NCI-H2171 treated with DMSO at 0.1 percent for 48 hours (cell line): ENCODE measurements at places on chromosomes 5 and 9.

DNA sequence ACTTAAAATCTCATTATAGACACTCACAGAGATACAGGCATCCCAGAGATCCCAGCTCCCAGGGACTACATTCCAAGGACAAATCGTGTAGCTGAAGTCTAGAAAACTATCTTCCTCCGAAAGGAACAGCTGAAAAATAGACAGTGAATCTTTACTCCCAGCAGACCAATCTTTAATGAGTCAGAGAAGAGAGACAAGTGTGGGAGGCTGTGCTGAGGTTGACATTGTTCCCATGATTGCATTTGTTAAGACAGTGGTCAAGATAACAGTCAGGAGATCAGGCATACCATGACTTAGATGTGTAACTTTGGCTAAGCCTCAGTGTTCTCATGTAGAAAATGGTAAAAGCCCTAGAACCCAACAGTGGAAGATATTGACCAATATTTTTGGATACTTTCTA, 120.7 kb downstream of the PAPPA start:
- DNase-seq = no peak

DNA sequence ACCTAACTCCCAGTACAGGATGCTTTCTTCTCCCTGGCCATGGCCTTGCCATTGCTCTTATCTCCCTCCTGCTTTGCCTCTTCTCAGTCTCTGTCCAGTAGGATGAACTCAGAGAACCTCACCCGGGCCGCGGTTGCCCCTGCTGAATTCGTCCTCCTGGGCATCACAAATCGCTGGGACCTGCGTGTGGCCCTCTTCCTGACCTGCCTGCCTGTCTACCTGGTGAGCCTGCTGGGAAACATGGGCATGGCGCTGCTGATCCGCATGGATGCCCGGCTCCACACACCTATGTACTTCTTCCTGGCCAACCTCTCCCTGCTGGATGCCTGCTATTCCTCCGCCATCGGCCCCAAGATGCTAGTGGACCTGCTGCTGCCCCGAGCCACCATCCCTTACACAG, at the start of gene OR5C1:
OR5C1 (plus strand) TSS at position 103 of the 400 bp plus-strand sequence; CDS start at position 103, 0 bp downstream.
- DNase-seq = no peak

DNA sequence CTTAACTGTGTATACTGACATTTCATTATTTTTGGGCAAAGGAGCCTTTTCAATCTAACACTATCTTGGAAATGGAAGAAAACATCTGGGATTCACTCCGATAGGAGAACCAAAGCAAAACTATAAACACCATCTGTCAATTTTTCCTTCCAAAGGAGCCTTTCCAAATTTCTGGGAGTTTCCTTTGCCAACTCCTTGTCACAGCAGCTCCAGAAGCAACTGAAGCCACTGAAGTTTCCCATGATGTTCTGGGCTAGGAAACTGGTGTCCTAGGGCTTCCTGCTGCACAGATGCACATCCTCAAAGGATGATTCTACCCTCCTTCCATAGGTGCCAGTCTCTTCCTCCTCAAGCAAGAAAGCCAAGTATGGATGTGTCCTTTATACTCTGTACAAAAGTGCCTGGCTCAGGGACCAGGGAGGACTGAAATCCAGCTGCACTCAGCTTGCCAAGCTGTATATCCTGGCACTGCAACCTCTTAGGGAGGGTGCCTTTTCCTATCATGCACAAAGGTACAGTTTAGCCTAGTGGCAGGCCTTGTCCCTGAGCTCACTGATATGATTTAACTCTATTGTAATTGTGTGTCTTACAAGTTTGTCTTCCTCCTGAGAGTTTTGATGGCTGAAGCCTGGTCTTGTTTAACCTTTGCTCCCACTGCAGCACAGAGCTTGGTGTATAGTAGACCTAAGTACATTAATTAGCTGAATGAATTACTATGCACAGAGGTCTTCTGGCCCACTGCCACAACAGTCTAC, 8.4 kb upstream of the UBAP1 start:
- peak; percentile 61 for DNase-seq

DNA sequence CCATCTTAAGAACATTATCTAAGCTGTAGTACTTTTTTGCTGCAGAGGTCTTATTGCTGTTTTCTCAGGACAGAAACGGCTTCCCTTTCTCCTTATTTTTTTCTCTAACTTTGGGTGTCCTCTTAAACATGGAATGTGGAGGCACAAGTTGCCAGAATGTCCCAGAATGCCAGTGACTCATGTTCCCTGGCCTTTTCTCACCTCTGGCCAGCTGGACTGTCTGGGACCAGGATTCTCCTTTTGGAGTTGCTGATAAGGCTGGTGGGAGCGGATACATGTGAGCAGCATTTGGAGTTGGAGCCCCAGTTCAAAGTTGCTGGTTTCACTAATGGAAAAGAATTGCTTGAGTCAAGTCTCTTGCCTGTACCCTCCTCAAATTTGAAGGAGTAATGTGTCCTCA, 112.8 kb downstream of the ARHGAP26 start:
- DNase-seq = no peak

- DNase-seq = no peak
These were observed 235.0 kb downstream of the GOLPH3 start for GRCh38 chr5:31939151-31939550.

DNA sequence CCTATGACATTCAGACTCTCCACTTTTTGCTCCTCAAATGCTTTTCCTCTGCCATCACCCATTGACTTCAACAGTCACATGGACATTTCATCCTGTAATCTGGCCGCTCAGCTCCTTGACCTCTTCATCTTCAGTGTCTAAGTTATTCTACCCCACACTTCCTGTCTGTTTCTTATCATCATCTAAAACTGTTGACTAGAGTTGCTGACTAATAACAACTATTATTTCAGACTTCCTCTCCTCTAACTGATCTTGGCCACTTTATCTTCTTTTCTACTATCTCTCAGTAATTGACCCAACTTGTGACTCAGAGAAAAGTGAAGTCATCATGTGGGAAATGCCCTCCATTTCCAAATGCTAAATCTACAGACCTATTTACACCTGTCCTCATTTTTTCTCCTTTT, 254.7 kb upstream of the TRPC7 start:
- no peak for DNase-seq

- no peak for DNase-seq
These were observed 202.0 kb upstream of the NR3C1 start for GRCh38 chr5:143605403-143606005.

DNA sequence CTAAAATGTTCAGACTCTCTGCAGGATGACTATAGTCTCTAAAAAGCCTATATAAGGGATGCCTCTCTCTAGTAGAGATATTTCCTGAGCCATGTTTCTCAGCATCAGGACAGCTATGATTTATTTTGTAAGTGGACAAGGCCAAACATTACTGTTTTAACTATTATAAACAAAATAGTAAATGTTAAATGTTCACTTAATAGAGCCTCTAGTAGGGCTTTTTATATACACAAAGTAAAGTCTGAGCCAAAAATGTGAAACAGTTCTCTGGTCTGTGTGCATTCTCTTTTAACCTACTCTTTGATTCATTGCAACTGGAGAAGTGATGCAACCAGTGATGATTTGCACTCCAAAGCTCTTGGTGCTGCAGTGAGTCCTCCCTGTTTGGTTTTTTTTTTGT, 220.5 kb downstream of the GDNF start:
- DNase-seq = no peak

GRCh38 chr5:77168161-77168878, 42.2 kb upstream of the PDE8B start:
- peak; percentile 47 for DNase-seq

DNA sequence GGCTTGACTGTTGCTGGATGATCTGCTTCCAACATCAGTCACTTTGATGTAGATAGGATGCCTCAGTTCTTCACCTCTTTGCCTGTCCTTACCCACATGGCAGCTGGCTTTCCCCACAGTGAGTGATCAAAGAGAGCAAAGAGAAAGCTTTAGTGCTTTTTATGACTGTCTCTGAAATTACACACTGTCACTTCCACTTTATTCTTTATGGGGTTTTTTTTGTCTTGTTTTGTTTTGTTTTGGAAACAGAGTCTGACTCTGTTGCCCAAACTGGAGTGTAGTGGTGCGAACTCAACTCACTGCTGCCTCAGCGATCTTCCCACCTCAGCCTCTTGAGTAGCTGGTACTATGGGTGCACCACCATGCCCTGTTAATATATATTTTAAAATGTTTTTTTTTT, 32.4 kb upstream of the C5orf24 start:
- DNase-seq = no peak

DNA sequence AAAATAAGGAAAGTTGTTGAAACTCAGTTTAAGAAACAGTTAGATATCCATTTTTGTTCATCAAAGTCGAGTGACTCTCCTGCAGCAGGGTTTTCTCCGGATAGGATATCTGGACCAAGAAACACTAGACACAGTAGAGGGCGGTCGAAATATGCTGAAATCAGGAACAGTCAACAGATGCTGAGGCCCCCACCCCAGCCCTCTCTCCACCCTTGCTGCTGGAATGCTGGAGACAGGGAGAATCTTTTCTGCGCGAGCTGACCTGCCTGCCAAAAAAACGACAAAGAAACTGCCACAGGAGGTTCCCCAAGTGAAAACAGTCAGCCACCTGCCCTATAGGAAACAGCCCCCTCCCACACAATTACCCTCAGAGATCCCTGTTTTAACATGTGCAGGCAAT, 4.3 kb upstream of the IL13 start:
- DNase-seq = peak; percentile 40

- DNase-seq = no peak
These were observed 161.4 kb downstream of the PIK3R1 start for GRCh38 chr5:68376935-68377334.

- DNase-seq = no peak
These were observed 27.2 kb downstream of the SLC35A4 start for GRCh38 chr5:140591747-140592372.

- DNase-seq = no peak
These were observed 24.2 kb downstream of the CCDC69 start for GRCh38 chr5:151199581-151200185.

- no peak for DNase-seq
These were observed 255.6 kb downstream of the NFIB start for GRCh38 chr9:14058325-14058688.

GRCh38 chr9:120705174-120705573, 9.1 kb downstream of the MEGF9 start:
- DNase-seq = no peak

GRCh38 chr9:107755246-107755645, 265.7 kb upstream of the KLF4 start:
- DNase-seq = no peak

DNA sequence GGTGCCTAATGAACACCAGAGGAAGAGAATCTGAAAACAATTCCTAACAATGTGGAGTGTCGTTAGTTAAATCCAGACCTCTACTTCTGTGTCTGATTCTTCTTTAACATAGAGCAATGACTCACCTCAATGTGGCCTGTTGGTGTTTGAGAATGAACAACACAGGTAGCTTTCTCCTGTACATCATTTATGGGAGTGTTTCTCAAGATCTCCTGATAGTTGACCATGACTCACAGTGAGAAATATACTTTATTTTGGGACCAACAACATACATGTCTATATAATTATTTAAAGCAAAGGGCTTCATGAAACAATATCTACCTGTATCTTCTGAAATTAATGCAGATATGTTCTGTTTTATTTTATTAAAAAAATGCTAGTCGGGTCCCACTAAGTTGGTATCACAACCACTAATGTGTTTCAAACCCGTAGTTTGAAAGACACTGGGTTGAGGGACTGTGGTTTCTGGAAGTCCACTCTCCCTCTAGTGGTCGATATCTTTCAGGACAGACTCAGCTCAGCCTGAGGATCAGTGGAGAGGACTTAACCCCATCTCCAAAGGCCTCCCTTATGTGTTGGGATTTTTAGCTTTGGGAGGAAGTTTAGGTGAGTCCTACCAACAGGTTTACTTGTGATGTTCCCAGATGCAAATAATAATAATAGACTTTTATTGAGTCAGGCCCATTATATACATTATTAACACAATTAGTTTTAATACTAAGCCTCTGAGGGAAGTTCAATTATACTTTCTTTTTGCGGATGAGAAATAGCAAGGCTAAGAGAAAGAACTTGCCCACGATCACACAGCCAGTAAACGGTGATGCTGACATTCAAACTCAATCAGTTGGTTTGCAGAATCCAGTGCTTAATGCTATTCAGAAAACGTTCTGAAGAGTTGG, 70.0 kb upstream of the KLF9 start:
- peak; percentile 21 for DNase-seq

DNA sequence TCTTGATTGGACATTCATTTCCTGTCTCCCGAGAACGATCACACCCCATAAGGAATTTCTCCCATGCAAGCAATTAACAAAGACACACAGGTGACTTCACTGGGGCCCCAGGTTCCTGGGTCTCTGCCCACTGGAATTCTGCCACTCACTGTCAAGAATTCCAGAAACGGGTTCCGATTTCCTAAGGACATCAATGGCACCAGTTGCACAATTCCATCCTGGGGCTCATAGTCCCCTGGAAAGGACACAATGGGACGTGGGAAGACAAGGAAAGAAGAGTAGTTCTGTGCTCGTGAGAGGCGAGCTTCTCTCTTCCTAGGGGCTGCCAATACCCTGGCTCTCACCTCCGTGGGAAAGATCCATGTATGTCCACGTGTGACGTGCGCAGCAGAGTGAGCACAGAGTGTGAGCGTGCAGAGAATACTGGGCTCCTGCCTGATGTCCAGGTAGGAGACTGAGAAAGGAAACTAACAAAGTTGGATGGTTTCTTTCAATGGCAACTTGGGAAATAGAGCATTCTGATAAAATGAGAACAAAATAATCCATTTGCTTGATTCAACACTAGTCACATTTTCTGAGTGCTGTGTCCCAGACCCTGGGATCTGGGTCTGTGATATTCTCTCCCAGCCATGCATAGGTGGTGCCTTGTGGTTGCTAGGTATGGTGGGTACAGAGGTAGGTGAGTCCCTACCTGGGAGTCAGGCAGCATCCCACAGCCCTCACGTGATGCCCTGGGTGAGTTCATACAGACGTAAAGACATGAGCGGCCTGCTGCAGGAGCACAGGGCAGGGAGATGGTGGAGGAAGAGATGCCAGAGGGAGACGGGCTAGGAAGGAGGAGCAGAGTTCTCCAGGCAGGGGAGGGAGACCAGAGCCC, 159.8 kb downstream of the COL23A1 start:
- DNase-seq = no peak

- DNase-seq = no peak
These were observed 56.5 kb downstream of the AMBP start for GRCh38 chr9:114021578-114021977.
